Activated CD8-positive, alpha-beta T cell treated with anti-CD3 and anti-CD28 coated beads for 36 hours (primary cell): ENCODE measurements at places on chromosomes 4 and X. TPM values are rescaled to one million over a fixed set of nuclear protein-coding genes. Genes with fewer than 3 reads are reported as not detected.

DNA sequence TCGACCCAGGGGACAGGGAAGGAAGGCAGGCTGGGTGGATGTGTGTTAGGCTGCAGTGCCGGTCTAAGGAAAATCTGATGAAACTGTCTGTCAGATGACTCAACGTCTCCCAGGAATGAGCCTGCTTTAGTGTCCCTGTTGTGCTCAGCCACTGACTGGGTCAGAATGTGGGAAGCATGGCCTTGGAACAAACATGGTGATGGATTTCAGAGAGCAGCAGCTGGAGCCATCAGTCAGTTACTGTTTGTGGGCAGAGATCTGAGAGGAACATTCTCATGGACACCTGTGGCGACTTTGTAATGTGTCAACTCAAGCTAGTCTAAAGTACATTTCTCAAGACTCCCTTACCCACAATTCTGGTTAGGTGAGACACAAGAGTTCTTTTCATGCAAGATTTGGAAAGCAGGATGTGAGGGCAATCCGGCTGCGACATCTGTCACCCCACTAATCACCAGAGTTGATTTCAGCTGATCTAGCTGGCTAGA, 63.2 kb downstream of the ANAPC10 start:
- no peak for DNase-seq
- no peak overlapping the region for H3K27ac ChIP-seq
- no peak overlapping the region for H3K4me3 ChIP-seq
- H3K36me3 ChIP-seq: peaks cover 49% of the 10 kb centered on the region

GRCh38 chr4:53622739-53623151, 31.5 kb upstream of the LNX1 start:
- H3K27ac ChIP-seq: no peak overlapping the region
- no peak for DNase-seq
- peaks cover 10% of the 10 kb centered on the region for H3K27me3 ChIP-seq
- no peaks in the 10 kb centered on the region for H3K4me1 ChIP-seq

The EDNRA gene
- not detected for total RNA-seq

The CHRDL1 gene
- total RNA-seq: not detected

DNA sequence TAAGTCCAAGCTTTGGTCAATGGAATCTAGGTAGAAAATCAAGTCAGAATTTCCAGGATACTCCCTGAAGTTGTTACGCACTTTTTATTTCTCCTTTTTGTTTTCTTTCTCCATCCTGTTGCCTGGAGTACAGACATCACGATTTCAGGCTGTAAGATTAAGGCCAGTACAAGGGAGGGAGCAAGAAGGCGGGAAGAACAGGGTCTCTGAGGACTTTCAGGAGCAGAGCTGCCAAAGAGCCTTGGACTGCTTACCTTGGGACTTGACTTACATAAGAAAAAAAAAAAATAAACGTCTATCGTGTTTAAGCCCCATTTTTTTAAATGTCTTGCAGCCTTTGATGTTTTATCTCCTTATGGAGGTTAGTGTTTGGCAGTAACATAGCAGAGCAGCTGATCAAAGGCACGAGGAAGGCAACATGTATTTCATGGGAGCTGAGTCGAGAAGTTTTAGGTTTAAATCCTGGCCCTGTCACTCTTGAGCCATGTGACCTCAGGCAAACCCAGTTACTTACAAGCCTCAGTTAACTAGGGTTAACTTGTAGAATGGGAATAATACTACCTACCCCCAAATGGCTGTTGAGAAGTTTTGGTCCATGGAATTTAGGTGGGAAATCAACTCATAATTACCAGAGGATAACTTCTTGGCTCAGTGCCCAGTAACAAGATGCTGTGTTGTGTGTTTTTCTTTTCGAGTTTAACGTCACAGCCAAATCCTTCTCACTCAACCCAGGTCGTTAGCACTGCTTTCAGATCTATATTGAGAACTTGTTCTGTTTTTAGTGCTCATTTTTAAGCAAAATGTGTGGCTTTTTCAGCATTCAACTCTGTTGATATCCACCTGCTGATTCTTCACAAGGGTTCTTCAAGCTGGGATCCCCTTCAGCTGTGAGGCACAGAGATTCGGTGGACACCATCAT, 106.8 kb downstream of the CLNK start:
- no peak overlapping the region for H3K4me3 ChIP-seq
- no peak for DNase-seq
- H3K27ac ChIP-seq: no peak overlapping the region

- H3K36me3 ChIP-seq: peaks cover 23% of the 10 kb centered on the region
- peak overlapping the region; percentile 43 for H3K27ac ChIP-seq
- no peaks in the 10 kb centered on the region for H3K27me3 ChIP-seq
- H3K4me3 ChIP-seq: no peak overlapping the region
- DNase-seq: no peak
Observed at GRCh38 chr4:1299301-1299860, 9.7 kb downstream of the MAEA start.

DNA sequence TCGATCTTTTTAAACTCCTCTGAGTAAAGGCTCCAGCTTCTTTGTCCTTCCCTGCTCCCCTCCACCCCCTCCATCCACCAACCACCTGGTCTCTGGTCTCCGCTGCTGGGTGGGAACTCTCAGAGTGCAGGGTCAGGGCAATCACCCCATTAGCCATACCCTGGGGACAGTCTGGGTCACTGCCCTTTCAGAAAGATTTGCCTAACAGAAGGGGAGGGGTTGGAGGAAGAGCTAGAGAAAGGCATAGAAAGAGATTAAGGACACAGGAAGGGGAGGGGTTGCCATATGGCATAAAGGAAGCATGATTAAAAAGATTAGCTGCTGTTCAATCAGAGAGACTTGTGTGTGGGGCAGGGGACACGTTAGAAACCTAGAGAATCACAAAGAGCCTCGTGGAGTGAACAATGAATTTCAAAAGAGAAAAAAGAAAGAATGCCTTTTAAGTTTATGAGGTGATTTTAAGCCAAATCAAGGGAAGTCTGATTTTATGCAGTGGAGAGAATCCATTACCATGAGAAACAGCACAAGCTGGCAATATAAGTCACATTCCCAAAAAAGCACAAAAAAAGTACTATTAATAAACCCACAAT, 115.5 kb upstream of the ACSL4 start:
- no peak overlapping the region for H3K4me3 ChIP-seq
- H3K27me3 ChIP-seq: no peaks in the 10 kb centered on the region
- no peak overlapping the region for H3K27ac ChIP-seq
- no peak for DNase-seq
- no peaks in the 10 kb centered on the region for H3K36me3 ChIP-seq
- H3K4me1 ChIP-seq: peaks cover 19% of the 10 kb centered on the region

- no peak overlapping the region for H3K27ac ChIP-seq
- no peaks in the 10 kb centered on the region for H3K27me3 ChIP-seq
- DNase-seq: no peak
Observed at GRCh38 chr4:64796581-64796980, 387.3 kb upstream of the TECRL start.

DNA sequence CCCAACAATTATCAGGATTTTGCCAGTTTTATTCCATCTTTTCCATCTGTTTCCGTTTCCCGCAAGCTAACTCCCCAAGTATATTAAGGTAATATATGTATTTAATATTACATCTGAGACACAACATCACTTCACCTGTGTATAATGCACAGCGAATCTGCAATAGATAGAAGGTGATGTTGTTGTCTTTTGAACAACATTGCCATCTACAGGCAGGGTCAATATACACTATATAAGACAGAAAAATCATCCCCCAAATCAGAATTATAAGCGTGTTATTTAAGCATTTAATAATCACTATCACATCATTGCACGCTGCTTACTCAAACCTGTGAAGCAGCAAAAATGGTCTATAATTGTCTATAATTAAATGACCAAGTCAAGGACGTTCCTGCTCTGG, 1115.5 kb downstream of the NLGN4X start:
- H3K36me3 ChIP-seq: no peaks in the 10 kb centered on the region
- DNase-seq: no peak
- no peak overlapping the region for H3K4me3 ChIP-seq
- no peak overlapping the region for H3K27ac ChIP-seq

GRCh38 chr4:25367877-25368276, 9.2 kb upstream of the ANAPC4 start:
- H3K36me3 ChIP-seq: peaks cover 3% of the 10 kb centered on the region
- H3K27me3 ChIP-seq: no peaks in the 10 kb centered on the region
- no peak overlapping the region for H3K27ac ChIP-seq
- DNase-seq: no peak
- H3K4me3 ChIP-seq: no peak overlapping the region

DNA sequence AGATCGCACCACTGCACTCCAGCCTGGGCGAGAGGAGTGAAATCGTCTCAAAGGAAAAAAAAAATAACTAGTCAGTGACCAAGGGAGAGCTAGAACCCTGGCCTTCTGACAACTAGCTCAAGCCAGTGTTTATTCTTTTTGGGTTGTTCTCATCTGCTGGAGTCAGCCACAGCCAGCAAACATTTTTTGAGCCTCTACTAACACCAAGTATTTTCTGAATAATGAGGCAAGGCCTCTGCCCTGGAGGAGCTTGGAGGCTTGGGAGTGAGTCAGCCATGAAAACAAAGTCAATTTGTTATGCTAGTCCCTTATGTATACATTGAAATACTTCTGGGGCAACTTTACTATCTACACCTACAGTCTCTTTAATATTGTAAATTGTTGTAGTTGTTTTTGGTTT, 46.5 kb downstream of the TMA16 start:
- no peaks in the 10 kb centered on the region for H3K36me3 ChIP-seq
- no peaks in the 10 kb centered on the region for H3K4me1 ChIP-seq
- no peak overlapping the region for H3K4me3 ChIP-seq
- no peak for DNase-seq
- no peaks in the 10 kb centered on the region for H3K27me3 ChIP-seq

- H3K36me3 ChIP-seq: no peaks in the 10 kb centered on the region
- no peak overlapping the region for H3K4me3 ChIP-seq
- DNase-seq: no peak
- no peak overlapping the region for H3K27ac ChIP-seq
- H3K27me3 ChIP-seq: no peaks in the 10 kb centered on the region
Observed at GRCh38 chrX:16658284-16658683, 8.3 kb downstream of the S100G start.

DNA sequence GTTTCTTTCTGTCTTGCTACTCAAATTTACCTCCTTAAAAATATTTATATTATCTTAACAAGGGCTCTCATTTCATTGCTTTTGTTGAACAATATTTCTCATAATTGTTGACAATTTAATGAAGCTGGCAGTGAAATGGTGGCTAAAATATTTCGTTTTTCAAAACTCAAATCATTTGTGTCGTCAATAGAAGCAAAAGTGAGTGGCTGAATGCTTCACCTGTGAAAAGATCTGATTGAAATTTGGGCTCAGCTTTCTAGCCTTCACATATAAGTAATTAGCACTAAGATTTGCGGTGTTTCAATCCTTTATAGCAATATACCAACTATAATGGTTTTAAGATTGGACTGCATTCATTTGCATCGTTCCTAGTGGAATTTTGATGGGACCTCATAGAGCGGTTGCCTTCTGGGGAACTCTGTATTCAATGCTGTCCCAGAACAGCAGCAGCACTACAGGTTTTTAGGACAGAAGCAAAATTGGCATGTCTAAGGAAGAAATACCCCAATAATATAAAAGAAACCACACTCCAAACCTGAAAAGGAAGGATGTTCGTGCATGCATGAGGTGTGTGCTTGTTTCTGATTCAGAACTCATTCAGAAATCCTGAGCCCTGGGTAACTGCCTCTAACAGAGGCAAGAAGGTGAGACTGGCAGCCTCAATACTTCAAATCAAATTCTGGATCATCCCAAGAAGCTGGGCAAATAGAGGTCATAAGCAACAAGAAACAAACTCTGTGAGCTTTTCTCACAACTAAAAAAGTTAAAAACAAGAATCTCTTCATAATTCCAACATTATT, 2.5 kb downstream of the CXCL1 start:
- no peak for DNase-seq
- H3K36me3 ChIP-seq: no peaks in the 10 kb centered on the region
- H3K27ac ChIP-seq: no peak overlapping the region
- peaks cover 25% of the 10 kb centered on the region for H3K27me3 ChIP-seq

The CT45A5 gene
- total RNA-seq: not detected

The SULT1E1 gene
- total RNA-seq: not detected

GRCh38 chr4:55075823-55076716, 49.3 kb downstream of the KDR start:
- H3K27ac ChIP-seq: no peak overlapping the region
- peaks cover 16% of the 10 kb centered on the region for H3K27me3 ChIP-seq
- H3K4me1 ChIP-seq: peaks cover 10% of the 10 kb centered on the region
- H3K4me3 ChIP-seq: no peak overlapping the region

GRCh38 chr4:1749370-1749769, 28.0 kb downstream of the TACC3 start:
- H3K4me1 ChIP-seq: peaks cover 4% of the 10 kb centered on the region
- H3K4me3 ChIP-seq: no peak overlapping the region
- DNase-seq: no peak
- H3K36me3 ChIP-seq: peaks cover 4% of the 10 kb centered on the region
- H3K27ac ChIP-seq: no peak overlapping the region

DNA sequence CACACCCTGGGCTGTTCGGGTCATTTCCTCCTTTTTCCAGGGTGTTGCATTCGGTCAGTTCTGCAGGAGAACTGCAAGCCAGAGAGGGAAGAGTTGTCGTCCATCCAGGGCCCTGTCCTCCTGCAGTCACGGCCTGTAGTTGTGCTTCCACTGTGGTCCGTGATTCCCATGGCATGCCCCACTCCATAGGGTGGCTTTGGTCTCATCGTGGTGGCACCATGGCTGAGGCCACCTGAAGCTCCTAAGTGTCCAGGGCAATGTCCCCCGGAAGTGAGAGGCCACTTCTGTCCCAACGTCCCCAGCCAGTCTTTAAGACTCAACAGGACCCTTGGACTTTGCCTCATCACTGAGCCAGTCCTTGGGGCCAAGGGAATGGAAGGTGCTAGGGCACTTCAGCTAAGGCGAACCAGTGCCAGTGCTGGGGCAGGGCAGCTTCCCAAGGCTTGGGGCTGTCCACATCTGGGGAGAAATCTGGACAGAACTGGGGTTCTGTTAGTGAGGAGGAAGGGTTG, 83.7 kb downstream of the HTRA3 start:
- peaks cover 1% of the 10 kb centered on the region for H3K27me3 ChIP-seq
- H3K4me3 ChIP-seq: no peak overlapping the region
- no peaks in the 10 kb centered on the region for H3K36me3 ChIP-seq

The ZDHHC9 gene
- total RNA-seq: 11.1 TPM

DNA sequence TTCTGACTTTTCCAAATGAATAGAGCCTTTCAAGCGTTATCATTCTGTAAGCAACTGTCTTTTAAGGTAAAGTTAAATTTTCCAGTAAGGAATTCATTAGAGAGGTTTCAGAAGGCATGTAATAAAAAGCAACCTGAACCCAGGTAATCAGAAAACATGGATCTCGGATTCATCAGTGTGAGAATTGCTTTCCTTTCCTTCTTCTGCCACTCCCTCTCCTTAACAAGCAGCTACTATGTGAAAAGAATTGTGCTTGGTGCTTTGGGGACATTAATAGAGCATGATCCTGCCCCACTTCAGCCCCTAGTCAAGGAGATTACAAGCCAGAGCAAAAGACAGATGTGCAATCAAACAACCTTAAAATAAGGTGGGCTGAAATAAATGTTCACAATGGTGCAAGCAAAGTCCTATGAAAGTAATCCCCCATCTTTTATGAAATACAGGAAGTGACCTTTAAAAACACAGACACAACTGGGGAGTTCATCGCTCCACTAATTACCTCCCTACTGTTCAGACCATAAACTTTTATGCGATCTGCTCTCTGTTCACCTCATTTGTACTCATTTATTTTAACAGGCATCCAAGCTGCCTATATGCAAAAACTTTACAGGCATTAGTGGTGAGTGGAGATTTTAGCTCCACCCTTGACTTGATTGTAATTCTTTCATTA, 122.9 kb upstream of the RASGEF1B start:
- H3K36me3 ChIP-seq: no peaks in the 10 kb centered on the region
- H3K4me1 ChIP-seq: peaks cover 13% of the 10 kb centered on the region
- no peak for DNase-seq
- no peak overlapping the region for H3K27ac ChIP-seq
- no peak overlapping the region for H3K4me3 ChIP-seq
- no peaks in the 10 kb centered on the region for H3K27me3 ChIP-seq

GRCh38 chr4:167616476-167616875, 382.2 kb upstream of the SPOCK3 start:
- H3K4me3 ChIP-seq: no peak overlapping the region
- DNase-seq: no peak
- H3K27ac ChIP-seq: no peak overlapping the region
- no peaks in the 10 kb centered on the region for H3K4me1 ChIP-seq
